NCI-H1417 treated with DMSO at 0.1 percent for 48 hours (cell line): ENCODE measurements at places on chromosomes 13 and 19.

DNA sequence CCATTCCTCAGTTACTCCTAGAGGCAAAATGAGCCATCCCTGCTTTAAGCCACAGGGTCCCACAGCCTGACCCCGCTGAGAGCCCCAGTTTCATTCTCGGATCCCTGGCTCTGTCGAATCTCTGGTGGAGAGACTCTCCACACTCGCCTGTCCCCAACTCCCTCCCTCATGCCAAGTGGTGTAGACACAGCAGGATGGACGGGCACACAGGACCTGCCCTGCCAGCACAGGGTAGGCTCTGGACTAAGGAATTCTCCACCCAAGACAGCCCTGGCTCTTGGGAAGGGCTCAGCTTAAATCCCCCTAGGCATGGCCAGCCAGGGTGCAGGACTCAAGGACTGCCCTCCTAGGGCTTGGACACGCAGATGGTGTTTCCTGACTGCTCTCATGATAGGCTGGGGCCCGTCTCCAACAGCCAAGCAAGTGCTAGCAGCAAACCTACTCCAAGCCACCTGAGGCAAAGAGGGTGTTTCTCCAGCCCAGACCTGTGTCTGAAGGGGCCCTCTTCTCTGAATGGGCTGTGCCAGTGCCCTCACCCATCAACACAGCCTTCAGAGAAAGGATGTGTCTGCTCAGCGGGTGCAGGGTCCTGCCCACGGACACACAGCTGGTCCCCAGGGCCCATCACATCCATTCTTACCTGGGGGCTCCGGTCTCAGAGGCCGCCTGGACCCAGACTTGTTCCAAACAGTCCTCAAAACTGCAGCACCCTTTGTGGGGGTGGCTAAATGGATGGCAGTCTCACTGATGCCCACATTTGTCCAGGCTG lies 65.3 kb downstream of the PEPD start:
- no peak for DNase-seq

GRCh38 chr13:63092456-63092855 lies 1676.8 kb upstream of the PCDH20 start:
- DNase-seq = no peak

GRCh38 chr13:44118881-44119280 lies 239.2 kb downstream of the LACC1 start:
- no peak for DNase-seq

- no peak for DNase-seq
Observed at GRCh38 chr13:37067874-37068273, 8.4 kb upstream of the SUPT20H start.

DNA sequence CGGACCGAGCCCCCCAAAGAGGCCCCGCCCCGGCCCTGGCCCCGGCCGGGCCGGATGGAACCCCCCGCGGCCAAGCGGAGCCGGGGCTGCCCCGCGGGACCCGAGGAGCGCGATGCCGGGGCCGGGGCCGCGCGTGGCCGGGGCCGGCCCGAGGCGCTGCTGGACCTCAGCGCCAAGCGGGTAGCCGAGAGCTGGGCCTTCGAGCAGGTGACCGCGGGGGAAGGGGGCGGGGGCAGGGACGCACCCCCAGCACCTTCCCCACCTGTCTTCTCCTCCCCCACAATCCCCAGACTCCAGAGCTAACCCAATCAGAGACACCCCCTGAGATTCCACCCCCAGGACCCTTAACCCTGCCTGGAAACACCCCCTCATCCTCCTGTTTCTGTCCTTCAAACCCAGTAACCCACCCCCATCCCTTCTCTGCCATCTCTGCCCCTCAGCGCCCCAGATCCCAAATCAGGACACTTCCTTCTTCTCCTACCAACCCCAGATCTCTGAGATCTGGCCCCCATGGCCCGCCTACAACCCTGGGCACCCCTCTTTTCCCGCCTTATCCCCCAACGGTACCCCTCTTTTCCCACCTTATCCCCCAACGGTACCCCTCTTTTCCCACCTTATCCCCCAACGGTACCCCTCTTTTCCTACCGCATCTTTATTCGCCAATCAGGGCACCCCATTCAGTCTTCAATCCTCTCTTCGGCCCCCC lies 505 bp downstream of the ZSWIM4 start:
- no peak for DNase-seq

GRCh38 chr13:48828962-48829411 lies 146.7 kb upstream of the FNDC3A start:
- peak; percentile 63 for DNase-seq

DNA sequence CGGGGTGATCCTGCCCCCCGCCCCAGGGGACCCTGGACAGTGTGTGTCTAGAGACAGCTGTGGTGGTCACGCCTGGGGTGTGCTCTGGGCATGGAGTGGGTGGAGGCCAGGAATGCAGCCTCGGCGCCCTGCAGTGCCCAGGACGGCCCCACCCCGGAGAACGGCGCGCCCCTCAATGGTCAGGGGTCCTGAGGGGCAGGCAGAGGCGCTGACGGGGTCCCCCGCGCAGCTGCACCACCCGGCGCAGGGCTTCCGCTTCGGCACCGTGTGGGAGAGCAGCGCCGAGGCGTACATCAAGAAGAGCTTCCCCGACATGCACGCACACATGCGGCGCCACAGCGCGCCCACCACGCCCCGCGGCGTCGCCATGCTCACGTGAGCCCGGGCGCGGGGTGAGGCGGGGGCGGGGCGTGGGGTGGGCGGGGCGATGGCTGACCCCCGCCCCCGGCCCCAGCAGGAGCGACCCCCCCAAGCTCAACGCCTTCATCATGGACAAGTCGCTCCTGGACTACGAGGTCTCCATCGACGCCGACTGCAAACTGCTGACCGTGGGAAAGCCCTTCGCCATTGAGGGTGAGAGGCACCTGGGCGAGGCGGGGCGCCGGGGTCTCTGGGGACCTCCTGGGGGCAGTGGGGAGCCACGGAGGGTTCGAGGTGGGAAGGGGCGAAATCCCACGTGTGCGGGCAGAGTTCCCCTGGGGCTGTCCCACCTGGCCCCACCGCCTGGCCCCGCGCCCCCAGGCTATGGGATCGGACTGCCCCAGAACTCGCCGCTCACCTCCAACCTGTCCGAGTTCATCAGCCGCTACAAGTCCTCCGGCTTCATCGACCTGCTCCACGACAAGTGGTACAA lies 7.4 kb downstream of the GRIN3B start:
- DNase-seq = no peak

- no peak for DNase-seq
Observed at GRCh38 chr13:112172641-112173251, 105.8 kb downstream of the SOX1 start.

- DNase-seq = no peak
Observed at GRCh38 chr19:6070207-6070681, 40.1 kb downstream of the RFX2 start.

- DNase-seq = no peak
Observed at GRCh38 chr19:13817615-13818371, 22.6 kb downstream of the ZSWIM4 start.

- DNase-seq = no peak
Observed at GRCh38 chr13:109656206-109656605, 130.2 kb downstream of the IRS2 start.

DNA sequence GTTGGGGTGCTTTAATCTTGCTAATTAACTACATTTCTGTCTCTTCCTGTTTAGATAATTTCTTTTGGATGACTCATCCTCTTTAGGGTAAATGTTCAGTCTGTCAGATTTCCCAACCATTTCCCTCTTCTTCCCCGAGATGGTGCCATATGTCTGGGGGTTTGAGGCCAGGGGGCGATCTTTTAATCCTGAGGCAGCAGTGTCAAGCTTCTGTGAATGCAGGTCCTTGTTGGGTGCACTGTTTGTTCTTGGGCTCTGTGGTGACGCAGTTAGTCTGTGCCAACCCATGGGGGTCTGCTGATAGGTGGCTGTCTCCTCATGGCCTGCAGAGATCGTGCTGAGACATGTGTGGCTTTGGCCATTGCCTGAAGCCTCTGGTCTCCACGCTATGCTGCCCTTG lies 420.4 kb downstream of the NDFIP2 start:
- no peak for DNase-seq

- no peak for DNase-seq
Observed at GRCh38 chr13:67125681-67126080, 104.5 kb downstream of the PCDH9 start.

- DNase-seq = no peak
Observed at GRCh38 chr13:95948656-95949055, 104.5 kb downstream of the UGGT2 start.
